ENCODE measurements at places on chromosomes 5 and 9.
A peak's percentile ranks its signal among the peaks of the same experiment; 100 is the strongest.

DNA sequence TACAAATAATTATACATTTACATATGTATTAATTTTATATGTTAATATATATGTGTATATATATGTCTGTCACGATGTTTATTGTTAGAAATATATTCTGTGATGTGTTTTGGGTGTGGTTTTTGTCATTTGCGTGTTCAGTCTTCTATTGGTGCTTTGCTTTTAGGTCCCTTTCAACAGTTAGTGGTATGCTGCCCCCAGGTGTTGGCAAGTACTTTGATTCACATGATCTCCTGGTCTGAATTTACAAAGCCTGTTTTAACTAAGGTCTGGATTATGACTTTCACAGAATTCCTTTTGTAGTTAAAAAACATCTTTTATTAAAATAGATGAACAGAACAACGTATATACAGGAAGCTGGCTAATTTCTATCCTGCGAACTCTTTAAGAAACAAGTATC, 271.5 kb downstream of the CCDC171 start:
- DNase-seq = peak; percentile 15

DNA sequence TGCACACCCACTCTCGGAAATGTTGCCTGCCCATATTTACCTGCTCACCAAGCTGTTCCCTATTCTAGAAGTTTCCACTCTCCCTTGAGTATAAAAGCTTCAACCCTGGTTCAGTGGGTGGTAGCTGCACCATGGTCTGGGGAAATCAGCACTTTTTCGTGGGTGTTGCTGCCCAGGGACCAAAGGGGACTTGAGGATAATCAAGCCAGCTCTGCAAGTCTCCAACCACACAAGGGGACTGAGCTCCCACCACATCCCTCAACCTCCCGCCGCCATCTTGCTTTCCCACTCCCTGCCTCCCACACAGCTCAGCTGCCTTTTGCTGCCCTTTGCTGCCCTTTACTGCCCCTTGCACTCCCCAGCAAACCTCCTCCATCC, 210.0 kb downstream of the AUH start:
- no peak for DNase-seq

DNA sequence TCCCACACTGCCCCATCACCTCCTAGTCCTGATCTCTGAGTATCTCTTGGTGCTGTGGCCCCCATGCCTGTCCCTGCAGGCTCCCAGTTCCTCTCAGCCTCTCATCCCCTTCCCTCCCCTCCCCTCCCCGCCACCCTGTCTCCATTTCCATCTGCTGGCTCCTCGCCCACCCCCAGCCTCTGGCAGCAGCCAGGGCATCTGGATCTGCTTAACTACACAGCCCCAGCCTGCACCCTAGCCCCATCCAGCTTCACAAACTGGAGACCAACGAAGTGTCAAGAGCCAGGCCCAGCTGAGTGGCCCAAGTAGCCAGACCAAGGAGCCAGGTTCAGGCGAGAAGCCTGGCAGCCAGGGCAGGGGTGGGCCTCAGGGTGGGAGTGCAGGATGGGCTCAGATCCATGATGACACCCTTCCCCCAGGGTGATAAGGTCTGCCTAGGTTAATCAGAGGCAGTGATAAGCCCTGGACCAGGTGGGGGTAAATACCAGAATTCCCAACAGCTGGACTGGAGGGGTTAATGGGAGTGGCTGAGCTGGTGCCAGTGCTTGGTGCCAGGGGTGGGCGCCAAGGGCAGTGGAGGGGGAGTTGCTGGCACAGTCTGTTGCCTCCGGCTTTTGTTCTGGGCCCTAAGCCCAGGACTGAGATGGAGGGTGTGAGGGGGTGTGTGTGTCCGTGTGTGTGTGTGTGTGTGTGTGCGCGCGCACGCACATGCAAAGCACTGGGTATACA, 2.5 kb downstream of the IL11RA start:
- peak; percentile 83 for DNase-seq

- DNase-seq = no peak
Observed at GRCh38 chr9:135632841-135633240, 6.5 kb downstream of the GLT6D1 start.

DNA sequence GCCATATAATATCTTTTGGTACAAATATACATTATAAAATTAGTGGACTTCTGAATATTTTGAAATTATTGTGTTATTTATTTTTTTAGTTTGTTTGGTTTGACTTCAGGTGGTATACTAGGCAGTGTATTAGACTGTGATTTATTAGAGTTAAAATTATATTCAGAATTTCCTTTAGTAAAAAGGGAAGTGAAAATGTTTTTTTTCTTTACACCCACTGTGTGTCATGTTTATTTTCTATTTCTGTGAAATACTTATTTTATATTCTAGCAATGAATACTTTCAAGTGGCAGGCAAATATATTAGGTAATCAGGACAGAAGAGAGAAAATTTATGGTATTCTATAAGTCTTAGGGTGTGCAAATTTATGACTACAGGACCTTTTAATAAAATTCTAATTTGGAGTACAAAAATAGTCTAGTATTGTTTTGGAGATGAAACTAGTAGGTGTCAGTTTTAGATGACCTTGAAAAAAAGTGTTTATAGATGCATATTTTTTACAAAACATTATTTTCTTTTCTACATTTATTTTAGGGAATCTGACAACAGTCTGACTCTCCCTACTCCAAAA, 8.8 kb downstream of the CSNK1G3 start:
- no peak for DNase-seq
